HT1080 (cell line): ENCODE measurements at places on chromosomes 2 and 18. TPM values are rescaled to one million over a fixed set of nuclear protein-coding genes. Genes with fewer than 3 reads are reported as not detected.

- DNase-seq, result no peak
These were observed 2.4 kb upstream of the CETN1 start for GRCh38 chr18:577643-578375.

CFC1 gene
- total RNA-seq, result not detected in 2 replicates

DGUOK gene
- total RNA-seq, result 89.7 and 92.1 TPM in 2 replicates

DNA sequence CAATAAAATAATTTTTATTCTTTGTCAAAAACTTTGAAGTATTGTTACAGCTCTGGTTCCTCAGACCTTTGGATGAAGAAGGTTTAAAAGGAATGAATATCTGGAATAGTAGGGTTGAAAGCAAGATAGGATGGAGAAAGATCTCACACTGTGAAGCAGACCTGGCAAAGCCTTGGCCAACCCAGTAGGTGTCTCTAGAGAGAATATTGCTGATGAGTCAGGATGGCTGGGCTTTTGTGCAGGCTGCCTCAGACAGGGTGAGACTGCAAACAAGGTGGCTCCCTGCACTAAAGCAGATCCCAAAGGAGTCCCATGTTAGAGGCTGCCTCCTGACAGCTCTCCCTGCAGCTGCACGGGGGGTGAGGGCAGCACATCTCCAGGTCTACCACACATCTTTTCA lies 226.0 kb upstream of the ITGA4 start:
- peak; percentile 15 for DNase-seq

DNA sequence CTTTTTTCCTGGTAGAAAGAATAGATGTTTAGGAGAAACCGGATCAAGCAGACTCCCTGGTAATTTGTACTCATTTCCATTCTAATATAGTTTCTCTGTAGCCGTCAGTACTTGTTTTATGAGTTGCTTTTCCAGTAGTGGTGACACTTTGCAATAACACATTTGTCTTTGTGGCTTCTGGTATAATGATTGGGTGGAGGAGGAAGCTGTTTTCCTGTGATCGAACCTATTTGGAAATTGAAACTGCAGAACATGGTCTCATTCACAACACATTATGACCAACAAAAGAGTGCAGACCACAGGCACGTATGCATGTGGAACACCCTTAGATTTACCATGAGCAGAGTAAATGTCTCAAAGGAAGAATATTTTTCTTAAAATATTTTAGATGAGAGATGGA lies 7.6 kb upstream of the SERPINB12 start:
- no peak for DNase-seq

IL18R1 gene
- 0.51 and 0.80 TPM in 2 replicates for total RNA-seq

FAM237A gene
- not detected in 2 replicates for total RNA-seq
